ENCODE measurements at places on chromosomes 11 and 22. TPM values are rescaled to one million over a fixed set of nuclear protein-coding genes. Genes with fewer than 3 reads are reported as not detected.

The KAT5 gene
- total RNA-seq = 35.3 TPM

The SAA1 gene
- not detected for total RNA-seq

The FERMT3 gene
- total RNA-seq = 2.8 TPM

The HORMAD2 gene
- total RNA-seq = not detected

The IL17REL gene
- not detected for total RNA-seq

The TIRAP gene
- 1.9 TPM for total RNA-seq

The GGT5 gene
- 2.8 TPM for total RNA-seq

The MYO7A gene
- 3.7 TPM for total RNA-seq

The EIF3L gene
- total RNA-seq = 235 TPM

The MAJIN gene
- total RNA-seq = not detected

The SLC6A5 gene
- total RNA-seq = not detected

The SRPRA gene
- 33.2 TPM for total RNA-seq

The MS4A12 gene
- not detected for total RNA-seq

The IGLL5 gene
- not detected for total RNA-seq

The ASRGL1 gene
- 33.4 TPM for total RNA-seq

The CD3E gene
- not detected for total RNA-seq

The DERL3 gene
- total RNA-seq = 0.49 TPM

The BACE1 gene
- total RNA-seq = 13.0 TPM

The CCDC81 gene
- total RNA-seq = 0.32 TPM

The BRSK2 gene
- under 0.01 TPM for total RNA-seq

The ACR gene
- 0.16 TPM for total RNA-seq

The CFAP300 gene
- total RNA-seq = not detected

The CARD16 gene
- 83.1 TPM for total RNA-seq

The DPAGT1 gene
- total RNA-seq = 9.4 TPM
